NCI-H446 (cell line): ENCODE measurements at places on chromosomes 1 and 21.

GRCh38 chr21:34980423-34981115, 68.5 kb downstream of the RUNX1 start:
- DNase-seq, result no peak

GRCh38 chr1:204151552-204152309, at the start of gene ETNK2:
TSS of gene ETNK2 (minus strand) at chr1:204152044. CDS start at chr1:204151852, 192 bp downstream.
- no peak for DNase-seq

DNA sequence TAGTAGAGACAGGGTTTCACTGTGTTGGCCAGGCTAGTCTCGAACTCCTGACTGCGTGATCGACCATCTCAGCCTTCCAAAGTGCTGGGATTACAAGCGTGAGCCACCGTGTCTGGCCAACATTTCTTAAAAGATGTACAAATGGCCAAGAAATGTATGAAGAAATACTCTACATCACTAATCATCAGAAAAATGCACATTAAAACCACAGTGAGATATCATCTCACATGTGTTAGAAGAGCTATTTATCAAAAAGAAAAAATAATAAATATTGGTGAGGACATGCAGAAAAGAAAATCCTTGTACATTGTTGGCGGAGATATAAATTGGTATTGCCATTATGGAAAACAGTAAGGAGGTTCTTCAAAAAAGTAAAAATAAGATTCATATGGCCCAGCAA, 33.6 kb upstream of the TNFSF18 start:
- no peak for DNase-seq

GRCh38 chr1:182215764-182216163, 154.3 kb upstream of the ZNF648 start:
- DNase-seq, result no peak

- DNase-seq, result no peak
Observed at GRCh38 chr21:39047046-39047445, 136.2 kb downstream of the PSMG1 start.

DNA sequence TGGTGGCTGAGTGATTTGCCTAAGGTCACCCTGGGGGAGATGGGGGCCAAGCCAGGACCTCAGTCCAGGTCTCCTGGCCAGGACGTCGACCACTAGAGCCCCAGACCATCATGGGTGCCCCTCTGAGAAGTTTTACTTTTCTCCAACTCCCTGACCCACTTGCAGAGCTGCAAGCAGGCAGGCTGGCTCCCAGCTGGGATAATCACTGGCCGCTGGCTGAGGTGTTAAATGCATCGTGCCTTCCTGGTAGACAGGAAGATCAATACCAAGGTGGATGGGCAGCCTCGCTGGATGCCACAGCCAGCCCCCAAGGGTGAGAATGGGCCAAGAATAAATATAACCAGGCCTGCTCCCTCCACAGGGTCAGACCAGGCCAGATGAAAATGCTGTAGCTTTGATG, 106.2 kb downstream of the EPHB2 start:
- DNase-seq, result no peak

- no peak for DNase-seq
Observed at GRCh38 chr1:188641566-188642211, 1812.9 kb downstream of the PLA2G4A start.

DNA sequence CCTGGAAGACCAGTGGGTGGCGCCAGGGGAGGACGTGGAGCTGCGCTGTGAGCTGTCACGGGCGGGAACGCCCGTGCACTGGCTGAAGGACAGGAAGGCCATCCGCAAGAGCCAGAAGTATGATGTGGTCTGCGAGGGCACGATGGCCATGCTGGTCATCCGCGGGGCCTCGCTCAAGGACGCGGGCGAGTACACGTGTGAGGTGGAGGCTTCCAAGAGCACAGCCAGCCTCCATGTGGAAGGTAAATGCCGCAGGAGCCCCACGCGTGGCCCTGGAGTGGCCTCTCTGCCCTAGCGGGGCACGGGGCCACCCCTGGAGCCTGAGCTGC, 75.2 kb downstream of the OBSCN start:
- DNase-seq, result no peak

GRCh38 chr1:206508956-206509355, 1.6 kb downstream of the RASSF5 start:
- no peak for DNase-seq

DNA sequence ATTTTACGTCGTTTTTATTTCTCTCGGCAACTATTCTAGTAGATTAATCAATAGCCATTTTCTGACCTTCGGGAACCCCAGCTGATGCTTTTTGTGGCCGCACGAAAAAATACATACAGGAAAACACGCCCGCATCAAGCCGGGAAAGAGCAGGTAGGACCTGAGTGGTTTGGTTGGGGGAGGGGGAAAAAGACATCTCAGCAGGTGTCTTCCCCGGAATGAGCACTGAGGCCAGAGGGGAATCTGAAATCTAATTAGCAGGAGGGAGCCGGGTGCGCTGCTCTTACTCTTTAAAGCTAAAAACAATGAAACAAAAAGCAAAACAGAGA, 618 bp upstream of the FOXD3 start:
- no peak for DNase-seq

GRCh38 chr21:25682382-25682781, 43.3 kb downstream of the JAM2 start:
- DNase-seq, result no peak

DNA sequence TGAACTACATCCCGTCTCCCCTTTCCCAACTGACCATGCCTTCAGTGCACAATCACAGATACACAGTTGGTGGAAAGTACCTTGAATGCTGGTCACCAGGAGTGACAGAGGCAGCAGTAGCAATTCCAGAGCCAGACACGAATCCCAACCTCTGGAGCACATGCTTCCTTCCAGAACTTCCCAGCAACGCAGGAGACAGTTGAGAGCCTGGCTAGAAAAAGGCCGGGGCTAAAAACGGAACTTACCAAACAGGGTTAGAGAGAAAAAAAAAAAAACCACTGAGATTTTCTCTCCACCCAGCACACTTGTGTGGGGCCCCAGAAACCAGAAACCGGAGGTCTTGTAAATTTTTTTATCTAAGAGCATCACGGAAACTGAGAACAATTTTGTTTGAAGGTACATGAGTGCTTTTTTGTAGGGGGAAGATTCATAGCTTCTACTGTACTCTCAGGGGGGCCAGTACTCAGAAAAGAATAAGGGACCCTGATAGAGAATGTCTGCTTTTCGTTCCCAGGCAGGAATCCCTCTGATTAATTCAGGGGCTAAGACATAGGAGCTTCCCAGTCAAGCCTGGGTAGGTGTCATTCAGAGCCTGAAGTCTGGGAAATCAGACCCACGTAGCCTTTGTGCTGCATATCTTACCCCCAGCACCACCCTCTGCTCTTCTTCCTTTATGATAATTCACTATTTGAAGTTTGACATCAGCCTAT, at the start of gene CD48:
Gene CD48 (minus strand): TSS at position 221 of the 710 bp plus-strand sequence. CDS start 59 bp downstream, at position 162.
- DNase-seq, result no peak

DNA sequence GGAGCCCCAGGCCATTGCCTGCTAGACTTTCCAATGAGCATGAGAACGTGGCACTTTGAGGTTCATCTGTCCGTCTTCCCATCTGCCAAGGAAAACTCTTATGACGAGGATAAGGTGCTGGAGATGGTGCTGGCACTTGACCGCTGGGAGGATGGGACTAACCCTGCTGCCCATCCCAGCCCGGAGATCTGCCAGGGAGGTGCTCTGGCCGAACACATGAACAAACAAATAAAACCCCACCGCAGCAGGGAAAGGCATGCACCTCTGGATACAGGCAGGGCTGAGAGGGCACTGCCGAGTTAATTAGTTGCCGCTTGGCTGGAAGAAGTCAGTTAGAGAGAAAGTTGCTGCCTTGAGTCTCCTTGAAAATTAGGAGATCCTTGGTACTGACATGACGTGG, 308.4 kb downstream of the AJAP1 start:
- DNase-seq, result no peak

GRCh38 chr1:232529747-232530146, 100.2 kb downstream of the SIPA1L2 start:
- no peak for DNase-seq

GRCh38 chr21:38955495-38955894, 149.8 kb downstream of the ETS2 start:
- no peak for DNase-seq

GRCh38 chr1:201481761-201482493, 12.9 kb upstream of the PHLDA3 start:
- peak; percentile 79 for DNase-seq

- no peak for DNase-seq
Observed at GRCh38 chr1:176878750-176879536, 285.6 kb downstream of the ASTN1 start.

- DNase-seq, result no peak
Observed at GRCh38 chr1:7643530-7643929, 127.6 kb upstream of the VAMP3 start.

- DNase-seq, result no peak
Observed at GRCh38 chr1:8378981-8379470, 61.1 kb downstream of the SLC45A1 start.

DNA sequence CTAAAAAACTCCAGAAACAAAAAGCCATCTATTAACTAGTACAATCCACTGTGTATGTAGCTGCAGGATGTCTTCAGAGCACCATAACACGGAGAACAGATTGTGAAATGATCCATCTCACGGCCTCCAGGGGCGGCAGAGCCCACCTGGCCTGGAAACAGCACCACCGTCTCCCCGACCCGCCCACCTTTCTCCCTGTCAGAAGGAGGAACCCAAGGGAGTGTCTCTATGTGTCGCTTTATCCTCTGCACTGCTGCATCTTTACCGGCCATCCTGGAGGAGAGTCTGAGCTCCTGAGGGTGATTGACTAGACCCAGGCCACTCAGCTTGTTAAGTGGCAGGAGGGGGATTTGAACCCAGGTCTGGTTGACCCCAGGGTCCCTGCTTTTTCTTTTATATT, 405.0 kb downstream of the MATN1 start:
- no peak for DNase-seq

DNA sequence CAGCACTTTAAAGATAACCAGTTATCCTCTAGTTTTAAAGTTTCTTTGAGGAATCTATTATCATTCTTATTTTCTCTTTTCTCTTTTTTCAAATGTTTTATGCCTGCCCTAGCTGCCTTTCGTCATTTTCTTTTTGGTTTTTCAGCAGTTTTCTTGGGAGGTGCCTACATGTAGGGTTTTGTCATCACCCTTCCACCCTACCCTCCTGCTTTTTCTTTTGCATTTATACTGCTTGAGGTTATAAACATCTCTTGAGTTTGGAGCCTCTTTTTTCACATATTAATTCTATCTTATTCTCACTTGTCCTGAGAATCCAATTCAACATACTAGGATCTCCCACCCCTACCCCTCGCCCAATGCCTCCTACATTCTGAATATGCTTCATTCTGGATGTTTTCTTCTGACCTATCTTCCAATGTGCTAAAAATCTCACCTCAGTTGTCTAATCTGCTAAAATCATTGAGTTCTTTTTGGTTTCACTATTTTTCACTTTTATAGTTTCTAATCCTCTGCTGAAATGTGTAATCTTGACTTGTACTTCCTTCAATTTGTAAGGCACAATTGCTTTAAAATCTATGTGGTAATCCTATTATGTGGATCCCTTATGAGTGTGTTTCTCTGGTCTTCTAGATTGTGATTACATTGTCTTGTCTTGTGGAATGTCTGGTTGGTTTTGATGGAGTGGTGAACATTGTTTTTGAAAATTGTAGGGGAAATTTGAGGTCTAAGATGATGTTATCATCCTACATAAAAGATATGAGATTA, 38.7 kb downstream of the MIA3 start:
- no peak for DNase-seq

DNA sequence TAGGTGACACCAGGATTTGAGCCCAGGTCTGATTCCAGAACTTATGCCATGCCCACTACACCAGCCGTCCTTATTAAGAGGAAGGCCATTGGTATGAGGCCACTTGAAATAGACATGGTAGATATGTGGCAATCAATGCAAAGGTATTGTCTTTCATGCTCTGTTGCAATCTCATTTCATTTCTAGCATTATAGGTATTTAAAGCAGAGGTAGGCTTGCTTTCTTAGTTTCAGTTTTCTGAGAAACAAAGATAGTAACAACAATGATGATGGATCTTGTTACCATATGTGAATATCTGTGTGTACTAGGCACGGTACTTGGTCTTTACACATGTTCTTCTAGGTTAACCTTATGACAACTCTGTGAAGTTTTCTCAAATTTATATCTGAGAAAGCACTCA, 113.1 kb downstream of the FGGY start:
- no peak for DNase-seq

DNA sequence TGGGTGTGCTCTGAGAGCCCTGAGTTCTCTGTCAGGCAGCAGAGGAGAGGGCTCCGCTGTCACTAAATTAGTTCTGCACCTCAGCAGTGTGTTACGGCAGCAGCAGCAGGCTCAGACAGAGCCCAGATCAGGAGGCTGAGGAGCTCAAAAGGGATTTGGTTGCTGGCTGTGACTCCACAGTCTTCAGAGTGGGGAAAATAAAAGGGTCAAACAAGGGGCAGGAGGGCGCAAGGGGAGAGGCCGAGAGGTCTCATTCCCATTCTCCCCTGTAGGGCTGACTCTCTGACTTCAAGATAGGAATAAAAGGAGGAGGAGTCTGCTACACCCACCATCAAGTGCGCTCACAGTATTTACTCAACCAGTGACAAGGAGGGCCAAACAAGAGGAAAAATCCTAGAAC, 9.2 kb upstream of the SLC45A3 start:
- DNase-seq, result no peak

GRCh38 chr21:15415541-15416261, 314.1 kb upstream of the USP25 start:
- no peak for DNase-seq

DNA sequence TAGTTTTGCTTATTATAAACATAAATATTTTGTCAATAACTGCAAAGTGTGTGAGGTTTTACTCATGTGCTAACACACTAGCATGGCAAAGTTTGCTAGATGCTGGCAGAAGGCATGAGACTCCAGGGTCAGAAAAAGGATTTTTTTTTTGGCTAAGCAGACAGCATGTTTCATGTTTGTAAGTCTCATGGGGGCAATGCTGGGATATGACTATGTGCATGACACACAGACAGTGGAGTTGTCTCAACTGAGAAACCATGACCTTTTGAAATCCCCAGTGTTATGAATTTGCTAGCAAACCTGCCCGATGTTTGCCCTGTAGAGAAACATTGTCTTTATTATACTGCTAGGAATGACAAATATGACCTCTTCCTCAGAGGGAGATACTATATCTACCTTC, 448.2 kb downstream of the BRINP3 start:
- no peak for DNase-seq

- no peak for DNase-seq
Observed at GRCh38 chr1:189859385-189859977, 618.2 kb downstream of the BRINP3 start.

DNA sequence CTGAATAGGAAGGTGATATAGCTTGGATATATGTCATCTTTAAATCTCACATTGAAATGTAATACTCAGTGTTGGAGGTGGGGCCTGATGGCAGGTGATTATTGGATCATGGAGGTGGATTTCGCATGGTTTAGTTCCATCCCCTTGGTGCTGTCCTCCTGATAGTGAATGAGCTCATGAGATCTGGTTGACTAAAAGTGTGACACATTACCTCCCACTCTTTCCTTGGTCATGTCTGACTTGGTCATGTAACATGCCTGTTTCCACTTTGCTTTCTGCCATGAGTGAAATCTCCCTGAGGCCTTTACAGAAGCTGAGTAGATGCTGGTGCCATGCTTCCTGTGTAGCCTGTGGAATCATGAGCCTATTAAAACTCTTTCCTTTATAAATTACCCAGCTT, 664.5 kb upstream of the NR5A2 start:
- DNase-seq, result no peak

- DNase-seq, result no peak
Observed at GRCh38 chr21:38082936-38083485, 166.8 kb upstream of the KCNJ6 start.

- DNase-seq, result peak; percentile 15
Observed at GRCh38 chr1:160206036-160206389, 829 bp downstream of the PEA15 start.

- no peak for DNase-seq
Observed at GRCh38 chr1:156504438-156504813, 3.9 kb upstream of the MEF2D start.
